Fibroblast of skin of scalp (primary cell): ENCODE measurements at places on chromosomes 5 and 9.

DNA sequence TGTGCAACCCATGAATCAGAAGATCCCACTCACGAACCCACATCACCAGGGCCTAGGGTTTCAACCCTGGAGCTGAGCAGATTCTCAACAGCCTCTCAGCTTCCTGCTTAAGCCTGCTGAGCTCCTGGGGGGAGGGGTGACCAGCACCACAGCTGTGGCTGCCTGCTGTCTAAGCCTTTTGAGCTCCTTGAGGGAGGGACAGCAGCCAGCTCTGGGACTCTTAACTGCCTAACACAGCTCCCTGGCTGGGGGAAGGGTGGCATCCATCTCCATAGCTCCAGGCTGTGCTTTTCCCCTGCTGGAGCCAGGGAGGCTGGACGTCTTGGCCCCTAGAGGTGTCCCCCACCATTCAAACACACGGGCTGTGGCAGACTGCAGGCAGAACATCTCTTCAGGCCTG lies 250.3 kb downstream of the DMAC1 start:
- DNase-seq: peak; percentile 4

DNA sequence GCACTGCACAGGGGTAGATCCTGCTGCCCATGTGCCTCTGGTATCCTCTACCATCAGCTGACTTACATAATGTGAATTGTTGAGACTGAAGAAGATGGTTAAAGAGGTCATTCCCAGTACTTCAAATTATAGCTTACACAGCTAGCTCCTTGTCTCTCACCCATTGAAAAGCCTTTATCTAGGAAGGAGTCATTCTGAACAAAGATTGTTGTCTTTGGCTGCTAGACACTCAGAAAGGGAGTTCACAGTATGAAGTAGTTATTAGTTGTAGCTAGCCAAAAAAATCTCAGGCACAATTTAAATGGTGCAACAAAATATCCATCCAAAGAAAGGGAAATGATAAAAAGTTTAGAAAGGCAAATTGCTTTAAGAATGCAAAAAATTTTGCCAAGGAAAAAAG lies 102.0 kb upstream of the NREP start:
- DNase-seq: peak; percentile 70

- no peak for DNase-seq
These were observed 27.2 kb downstream of the SCAMP1 start for GRCh38 chr5:78387468-78388153.

DNA sequence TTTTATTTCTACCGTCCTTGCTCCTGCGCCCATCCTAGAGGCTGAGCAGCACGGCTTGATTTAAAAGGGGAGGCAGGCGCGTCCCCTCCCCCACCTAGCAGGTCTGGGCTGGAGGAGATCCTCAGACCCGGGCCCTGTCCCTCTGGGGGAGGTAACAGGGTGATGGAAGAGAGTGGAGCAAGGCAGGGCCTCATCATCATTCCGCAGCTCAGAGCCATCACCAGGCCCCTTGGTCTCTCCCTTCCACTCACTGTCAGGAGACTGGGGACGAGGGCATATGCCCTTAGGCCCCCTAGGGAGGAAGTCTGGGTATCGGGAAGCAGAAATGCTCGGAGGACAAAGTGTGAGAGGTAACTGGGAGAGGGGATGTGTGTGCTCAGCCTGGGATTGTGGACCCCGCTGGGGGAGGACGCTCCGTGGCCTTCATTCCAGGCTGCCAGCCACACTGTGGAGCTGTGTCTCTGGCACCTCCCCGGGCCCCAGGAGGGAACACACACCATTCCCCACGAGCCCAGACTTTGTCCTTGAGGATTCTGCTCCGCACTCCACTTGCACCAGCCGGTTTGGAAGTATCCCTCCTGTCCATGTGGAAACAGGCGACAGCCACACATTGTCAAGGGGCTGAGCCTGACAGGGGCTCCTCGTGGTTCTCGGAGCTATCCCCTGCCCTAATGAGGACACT lies 761 bp downstream of the REEP2 start:
- peak; percentile 8 for DNase-seq

DNA sequence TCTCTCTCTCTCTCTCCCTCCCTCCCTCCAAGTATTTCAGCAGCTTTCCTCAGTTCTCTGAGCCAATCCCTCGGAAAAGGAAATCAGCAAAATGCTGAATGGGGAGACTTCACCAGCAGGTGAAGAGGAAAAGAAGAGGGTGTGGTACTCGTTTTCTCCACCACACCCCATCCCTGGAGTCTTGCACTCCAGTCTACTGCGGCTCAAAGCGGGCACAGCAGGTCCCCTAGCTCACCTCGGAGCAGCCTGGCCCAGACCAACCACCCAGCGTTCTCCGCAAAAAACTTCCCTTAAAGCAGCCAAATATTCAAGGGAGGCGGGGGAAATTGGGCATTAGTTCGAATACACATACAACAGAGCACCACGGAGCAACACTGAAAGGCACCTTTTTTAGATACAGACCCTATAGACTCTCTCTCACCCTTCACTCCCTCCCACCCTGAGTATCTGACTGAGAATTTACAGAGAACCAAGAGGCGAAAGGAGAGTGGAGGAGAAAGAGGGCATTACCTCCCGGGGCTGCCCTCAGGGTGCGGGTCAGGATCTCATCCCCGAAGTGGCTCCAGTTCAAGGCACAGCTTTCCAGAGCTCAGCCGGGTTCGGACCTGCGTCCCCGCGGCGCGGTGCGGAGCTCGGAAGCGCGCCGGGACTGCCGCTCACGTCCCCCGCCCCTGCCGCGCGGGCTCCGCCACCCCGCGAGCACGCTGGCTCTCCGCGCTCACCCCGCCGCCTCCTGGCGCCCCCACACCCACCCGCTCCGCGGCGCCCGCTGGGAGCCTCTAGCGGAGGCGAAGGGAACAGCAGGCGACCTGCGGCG lies 1638.5 kb upstream of the C9orf72 start:
- DNase-seq: peak; percentile 37

DNA sequence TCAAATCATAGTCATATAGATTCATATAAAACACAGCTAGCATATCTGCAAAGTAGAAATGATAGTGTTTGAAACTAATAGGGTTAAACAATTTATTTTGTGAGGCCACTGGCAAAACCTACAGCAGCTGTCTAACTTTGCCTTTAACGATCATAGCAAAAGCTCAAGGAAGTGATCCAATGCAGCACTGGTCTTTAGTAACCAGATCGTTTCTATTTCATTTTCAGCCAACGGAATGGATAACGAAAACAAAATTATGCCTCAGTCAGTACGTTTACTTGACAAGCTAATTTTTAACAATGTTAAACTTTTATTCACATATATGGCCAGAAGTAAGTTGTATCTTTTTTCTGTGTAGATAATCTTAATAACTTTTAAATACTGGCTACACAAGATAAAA lies 17.7 kb downstream of the MLLT3 start:
- DNase-seq: no peak

GRCh38 chr5:74372051-74372450 lies 268.5 kb downstream of the ENC1 start:
- DNase-seq: no peak

- DNase-seq: peak; percentile 39
These were observed 342.2 kb upstream of the RFX3 start for GRCh38 chr9:3868012-3868411.

GRCh38 chr9:74951725-74952151 lies 974 bp downstream of the C9orf40 start:
- peak; percentile 23 for DNase-seq

GRCh38 chr5:126677121-126677520 lies 76.4 kb downstream of the PHAX start:
- no peak for DNase-seq

- DNase-seq: peak; percentile 93
These were observed 35.2 kb upstream of the CAST start for GRCh38 chr5:96626956-96627355.

GRCh38 chr9:93182572-93182971 lies 1.4 kb upstream of the WNK2 start:
- DNase-seq: no peak

DNA sequence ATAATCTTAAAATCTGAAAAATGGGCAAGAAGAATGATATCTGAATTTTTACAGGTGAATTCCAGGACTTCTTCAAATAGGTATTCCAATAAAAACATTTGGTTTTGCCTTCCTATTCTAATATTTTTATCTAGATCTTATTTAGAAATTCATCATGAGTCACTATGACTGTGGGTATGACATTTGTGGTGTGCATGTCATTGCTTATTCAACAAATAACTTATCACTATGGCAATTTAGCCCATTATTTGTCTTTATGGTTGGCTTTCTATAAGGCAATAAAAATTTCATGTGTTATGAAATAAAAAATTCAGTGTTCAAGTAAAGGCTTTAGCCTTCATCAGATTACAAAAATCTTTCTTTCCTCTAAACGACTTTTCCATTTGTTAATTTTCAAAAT lies 1139.6 kb upstream of the NUDT12 start:
- DNase-seq: no peak

- DNase-seq: peak; percentile 20
These were observed 52.1 kb upstream of the ARL15 start for GRCh38 chr5:54362434-54362833.

DNA sequence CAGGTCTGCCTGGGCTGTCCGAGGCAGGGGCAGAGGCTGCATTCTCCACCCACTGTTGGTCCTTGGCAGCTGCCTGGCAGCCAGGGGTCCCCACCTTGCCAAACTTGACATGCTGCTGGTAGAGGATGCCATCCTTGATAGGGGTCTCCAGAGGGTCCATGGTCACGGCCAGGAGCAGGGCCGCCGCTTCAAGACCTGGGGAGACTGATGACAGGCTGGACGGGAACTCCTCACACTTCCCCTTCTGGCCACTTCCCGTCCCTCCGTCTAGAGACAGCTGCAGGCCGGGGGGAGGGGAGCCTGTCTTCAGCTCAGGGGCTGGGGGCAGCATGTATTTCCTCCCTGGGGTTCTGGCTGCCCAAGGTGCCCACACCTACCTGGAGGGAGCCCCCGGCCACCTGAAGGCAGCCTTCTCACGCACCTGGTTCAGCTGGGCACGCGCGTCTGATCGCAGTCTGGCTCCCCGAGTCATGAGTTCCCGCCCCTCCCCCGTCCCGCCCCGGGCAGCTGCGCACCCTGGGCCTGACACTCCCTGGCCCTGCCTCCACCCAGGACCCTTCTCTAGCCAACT lies at the start of gene DOK3:
DOK3 (minus strand) TSS at position 446 of the 571 bp plus-strand sequence; CDS start at position 160, 286 bp downstream.
- no peak for DNase-seq

DNA sequence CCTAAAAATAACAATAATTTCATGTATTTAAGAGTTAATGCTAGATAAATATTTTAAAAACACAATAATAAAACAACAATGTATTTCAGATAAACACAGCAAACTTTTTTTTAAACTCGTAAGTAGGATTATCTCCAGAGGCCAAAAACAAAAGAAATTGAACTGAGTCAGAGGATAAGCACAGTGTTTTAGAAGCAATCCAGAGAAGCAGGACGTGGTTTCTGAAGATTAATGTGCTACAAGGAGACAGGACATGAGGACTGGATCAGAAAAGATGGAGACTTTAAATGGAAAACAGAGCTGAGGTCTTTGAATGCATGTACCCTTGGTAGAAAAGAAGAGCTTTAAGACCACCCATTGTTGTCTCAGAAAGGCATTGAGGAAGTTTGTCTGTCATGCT lies 491.2 kb upstream of the TLE4 start:
- peak; percentile 11 for DNase-seq

DNA sequence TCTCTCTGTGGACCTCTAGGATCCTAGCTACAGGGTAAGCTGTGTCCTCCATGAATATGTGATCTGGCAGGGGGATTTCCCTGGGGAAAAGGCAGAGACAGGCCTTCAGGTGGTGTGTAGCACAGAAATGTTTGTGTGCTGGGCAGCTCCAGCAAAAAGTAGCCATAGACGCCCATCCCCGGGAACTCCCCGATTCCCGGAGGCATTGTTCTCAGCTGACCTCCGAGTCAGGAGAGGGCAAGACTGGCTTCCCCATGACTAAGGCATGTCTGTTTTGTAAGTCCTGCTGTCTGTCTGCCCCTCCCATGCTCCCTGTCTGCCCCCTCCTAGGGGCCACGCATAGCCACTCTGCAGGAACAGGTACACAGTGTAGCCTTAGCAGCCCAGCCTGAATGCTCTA lies 834.5 kb downstream of the PTPRD start:
- no peak for DNase-seq

DNA sequence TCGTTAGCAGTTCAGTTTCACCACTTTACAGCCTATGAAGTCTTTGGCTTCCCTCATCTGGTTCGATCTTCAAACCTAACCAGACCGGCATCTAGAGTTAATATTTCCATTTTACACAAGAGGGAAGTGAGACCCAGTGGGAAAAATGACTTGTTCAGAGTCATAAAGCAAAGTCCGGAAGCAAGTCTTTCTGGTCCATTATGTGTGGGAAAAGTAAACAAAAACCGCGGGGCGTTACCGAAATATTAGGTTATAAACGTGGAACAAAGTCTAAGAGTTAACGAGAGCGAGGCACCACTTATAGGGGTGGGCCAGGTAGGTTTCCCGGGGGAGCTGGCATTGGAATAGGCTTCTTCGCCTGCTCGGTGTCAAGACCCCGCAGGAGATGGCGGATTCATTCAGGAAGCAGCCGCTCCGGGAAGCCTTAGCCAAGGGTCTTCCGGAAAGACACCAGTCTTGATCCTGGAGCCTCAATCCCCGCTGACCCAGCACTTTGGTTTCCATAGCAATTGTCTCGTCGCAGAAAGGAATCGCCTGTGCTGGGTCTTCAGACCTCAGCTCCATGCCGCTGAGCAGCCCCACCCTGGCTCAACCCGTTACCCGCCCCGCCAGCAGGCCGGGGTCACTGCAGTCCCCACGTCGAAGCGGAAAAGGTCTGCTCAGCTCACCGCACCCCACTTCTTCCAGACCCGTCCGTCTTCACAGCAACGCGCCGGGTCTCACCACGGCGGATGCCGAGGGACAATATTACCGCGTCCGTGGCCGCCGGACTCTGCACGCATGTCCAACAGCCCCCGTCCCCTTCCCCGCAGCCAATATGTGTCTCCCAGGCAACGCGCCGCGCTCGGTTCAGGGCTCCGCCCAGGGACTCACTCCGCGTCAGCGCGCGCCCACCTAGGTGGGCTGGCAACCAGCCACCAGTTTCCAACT lies at the start of gene C5orf52:
C5orf52 (plus strand) TSS at position 872 of the 930 bp plus-strand sequence. CDS start 82 bp downstream, outside the sequence.
- DNase-seq: peak; percentile 34

GRCh38 chr9:130194378-130194932 lies 22.3 kb downstream of the NCS1 start:
- DNase-seq: no peak

GRCh38 chr5:128626536-128627090 lies 88.6 kb upstream of the FBN2 start:
- DNase-seq: no peak

- peak; percentile 96 for DNase-seq
These were observed at the start of gene TPM2 for GRCh38 chr9:35689542-35690293. Gene TPM2, minus strand, starts transcription at chr9:35689925. Its CDS starts 108 bp downstream, at chr9:35689817.

DNA sequence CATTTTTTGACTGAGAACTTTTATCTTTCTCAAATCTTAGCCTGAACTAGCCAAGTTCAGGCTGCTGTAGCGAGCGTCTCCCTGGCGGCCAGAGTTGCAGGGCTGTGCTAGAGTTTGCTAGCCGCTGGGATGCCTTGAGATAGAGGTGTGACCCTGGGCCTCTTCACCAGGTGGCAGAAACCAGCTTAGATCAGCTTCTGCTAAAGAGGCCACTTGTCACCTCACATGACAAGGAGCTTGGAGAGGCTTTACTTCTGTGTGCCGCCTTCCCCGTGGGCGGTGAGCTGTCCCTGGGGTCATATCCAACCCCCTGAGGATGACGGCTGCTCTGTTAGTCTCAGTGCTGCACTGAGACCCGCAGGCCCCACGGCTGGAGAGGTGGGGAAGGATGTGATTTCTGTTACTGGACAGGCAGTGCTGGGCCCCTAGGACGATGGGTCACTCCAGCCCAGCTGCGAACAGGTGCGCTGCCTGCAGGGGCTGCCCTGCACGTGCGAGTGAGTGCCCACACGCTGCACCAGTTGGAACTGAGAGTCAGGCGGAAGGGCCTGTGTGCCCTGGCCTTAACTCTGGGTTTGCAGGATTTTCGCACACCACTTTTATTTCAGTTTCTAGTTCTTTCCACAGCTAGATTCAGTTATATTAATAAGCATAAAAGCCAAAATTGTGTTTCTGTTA lies 63.8 kb downstream of the EHMT1 start:
- no peak for DNase-seq
